ENCODE measurements at places on chromosomes 4 and X.

DNA sequence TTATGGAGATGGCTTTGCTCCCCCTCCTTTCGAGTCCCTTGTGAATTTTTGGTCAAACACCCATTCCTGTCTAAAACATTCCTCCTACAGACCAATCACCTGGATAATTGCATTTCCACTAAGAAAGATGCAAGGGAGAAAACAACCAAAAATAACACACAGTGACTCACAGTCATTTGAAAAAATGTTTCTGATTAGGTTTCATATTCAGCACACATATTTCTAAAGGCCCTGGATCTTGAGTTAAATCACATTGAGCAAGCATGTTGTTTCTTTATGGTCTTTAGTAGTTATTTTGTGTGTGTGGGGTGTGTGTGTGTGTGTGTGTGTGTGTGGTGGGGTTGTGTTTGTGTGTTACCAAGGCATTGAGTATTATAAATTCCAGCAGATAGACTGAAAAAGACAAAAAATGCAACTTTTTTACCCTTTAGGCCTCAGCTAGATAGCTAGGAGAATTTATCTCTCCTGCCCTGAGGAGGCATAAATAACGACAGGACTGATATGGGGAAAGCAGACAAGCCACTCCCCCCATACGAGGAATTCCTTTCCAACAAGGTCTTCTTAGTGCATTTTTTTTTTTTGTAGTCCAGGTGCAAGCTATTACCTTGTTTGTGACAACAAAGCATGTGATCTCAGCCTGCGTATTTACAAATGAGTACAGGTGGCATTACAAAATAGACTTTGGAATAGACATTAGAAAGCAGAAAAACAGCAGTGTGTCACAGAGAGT lies 265.4 kb upstream of the ADGRL3 start:
- no peak for DNase-seq

DNA sequence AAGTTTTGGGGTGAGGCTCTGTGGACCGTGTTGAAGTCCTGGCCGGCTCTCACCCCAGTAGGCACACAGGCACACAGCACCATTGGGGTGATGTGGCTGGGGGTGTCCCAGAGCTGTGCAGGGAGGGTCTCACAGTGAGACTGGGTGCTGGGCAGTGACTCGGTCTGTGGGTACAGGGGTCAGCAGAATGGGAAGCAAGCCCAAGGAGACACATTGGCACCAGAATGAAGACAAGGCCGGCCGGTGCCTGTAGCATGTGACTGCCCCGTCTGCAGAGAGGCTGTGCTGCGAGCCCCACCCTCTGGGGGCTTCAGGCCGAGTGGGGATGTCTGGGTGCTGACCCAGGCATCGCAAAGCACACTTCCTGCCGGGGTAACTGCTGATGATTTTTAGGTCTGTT lies 5.2 kb downstream of the MAEA start:
- no peak for DNase-seq

DNA sequence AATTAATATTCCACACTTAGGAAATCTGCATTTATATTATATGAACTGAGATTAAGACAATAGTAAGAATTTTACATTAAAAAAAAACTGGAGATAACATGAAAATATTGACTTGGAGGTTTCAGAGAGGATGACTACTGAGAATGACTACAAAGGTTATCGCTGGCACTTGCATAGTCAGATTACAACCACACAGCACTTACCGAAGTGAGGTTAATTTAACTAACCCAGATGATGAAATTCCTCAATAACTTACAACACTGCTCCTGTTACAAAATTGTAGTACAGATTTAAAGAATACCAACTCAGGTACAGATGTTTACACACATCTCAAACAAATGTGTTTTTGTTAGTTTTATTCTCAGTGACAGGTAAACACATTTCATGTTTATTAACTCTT lies 283.5 kb downstream of the CAMK2D start:
- DNase-seq = no peak

- DNase-seq = no peak
Measured at GRCh38 chr4:80252427-80252826, 14.0 kb upstream of the FGF5 start.

All from fibroblast of mammary gland (primary cell).